HFFc6 (cell line): ENCODE measurements at places on chromosomes 6 and 20.

DNA sequence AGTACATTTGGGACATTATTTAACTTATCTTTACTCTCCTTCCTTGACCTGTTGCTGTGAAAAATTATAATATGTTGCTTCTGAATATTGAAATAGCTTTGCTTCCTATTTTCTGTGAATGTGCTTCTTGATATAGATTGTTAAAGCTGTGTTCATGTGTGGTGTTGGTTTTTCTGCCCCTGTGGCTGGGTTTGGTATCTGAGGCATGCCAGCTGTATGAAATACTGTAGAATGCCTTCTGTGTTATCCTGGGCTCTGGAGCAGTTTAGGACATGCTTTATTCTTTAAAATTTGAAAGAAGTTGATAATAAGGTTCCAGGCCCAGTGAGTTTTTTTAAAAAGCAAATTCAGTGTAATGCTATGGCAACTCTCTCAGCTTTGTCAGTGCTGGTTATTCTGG is 71.7 kb downstream of the HIVEP1 start:
- DNase-seq, result no peak

- peak; percentile 92 for DNase-seq
Observed at GRCh38 chr6:36127462-36128016, 2.8 kb upstream of the MAPK13 start.

- DNase-seq, result no peak
Observed at GRCh38 chr6:44926556-44926955, 401.6 kb upstream of the RUNX2 start.

GRCh38 chr20:58911970-58912369 is 59.5 kb downstream of the GNAS start:
- DNase-seq, result no peak

- DNase-seq, result no peak
Observed at GRCh38 chr6:98794307-98794842, 40.0 kb upstream of the POU3F2 start.

DNA sequence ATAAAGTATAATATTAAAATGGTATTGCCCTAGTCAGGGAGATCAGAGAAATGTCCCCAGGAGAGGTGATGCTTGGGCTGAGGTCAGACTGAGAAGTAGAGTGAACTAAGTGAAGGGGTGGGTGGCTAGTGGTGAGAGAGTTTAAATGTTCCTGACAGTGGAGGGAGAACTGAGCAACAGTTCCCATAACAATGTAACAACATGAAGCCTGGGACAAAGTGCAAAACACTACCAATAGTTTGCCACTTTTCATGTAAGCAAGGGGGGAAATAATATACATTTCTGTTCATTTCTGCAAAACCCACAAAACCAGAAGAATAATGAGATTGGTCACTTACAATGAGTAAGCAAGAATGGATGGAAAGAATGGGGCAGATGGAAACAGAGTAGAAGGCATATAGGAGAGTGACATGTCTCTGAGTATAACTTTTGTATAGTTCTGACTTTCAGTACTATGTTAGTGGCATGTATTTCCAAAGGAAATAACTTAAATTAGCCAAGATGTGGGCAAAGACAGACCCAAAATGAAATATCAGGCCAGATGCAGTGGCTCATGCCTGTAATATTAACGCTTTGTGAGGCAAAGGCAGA is 13.3 kb upstream of the FAXC start:
- DNase-seq, result no peak

- peak; percentile 14 for DNase-seq
Observed at GRCh38 chr6:110542311-110543024, 66.1 kb upstream of the SLC22A16 start.

DNA sequence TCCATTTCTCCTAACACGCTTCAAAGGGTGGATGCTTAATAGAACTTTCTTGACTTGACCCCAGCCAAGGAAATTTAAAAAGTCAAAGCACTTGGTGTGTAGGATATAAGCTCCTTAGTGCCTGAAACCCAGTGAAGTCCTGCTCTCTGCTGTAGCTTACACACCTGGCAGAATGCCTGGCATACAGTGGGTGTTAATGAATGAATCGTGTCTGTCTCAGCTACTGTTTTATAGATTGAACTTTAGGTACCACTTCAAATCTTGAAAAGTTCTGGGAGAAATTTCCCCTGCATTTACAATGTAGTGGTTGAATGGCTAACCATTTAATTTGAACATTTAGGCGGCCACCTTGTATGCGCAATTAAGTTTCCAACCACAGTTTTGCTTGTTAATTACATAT is 70.5 kb upstream of the ZNF217 start:
- no peak for DNase-seq

GRCh38 chr6:33983721-33984465 is 162.0 kb downstream of the GRM4 start:
- DNase-seq, result no peak

GRCh38 chr6:7723041-7723447 is 2.9 kb upstream of the BMP6 start:
- DNase-seq, result peak; percentile 64

DNA sequence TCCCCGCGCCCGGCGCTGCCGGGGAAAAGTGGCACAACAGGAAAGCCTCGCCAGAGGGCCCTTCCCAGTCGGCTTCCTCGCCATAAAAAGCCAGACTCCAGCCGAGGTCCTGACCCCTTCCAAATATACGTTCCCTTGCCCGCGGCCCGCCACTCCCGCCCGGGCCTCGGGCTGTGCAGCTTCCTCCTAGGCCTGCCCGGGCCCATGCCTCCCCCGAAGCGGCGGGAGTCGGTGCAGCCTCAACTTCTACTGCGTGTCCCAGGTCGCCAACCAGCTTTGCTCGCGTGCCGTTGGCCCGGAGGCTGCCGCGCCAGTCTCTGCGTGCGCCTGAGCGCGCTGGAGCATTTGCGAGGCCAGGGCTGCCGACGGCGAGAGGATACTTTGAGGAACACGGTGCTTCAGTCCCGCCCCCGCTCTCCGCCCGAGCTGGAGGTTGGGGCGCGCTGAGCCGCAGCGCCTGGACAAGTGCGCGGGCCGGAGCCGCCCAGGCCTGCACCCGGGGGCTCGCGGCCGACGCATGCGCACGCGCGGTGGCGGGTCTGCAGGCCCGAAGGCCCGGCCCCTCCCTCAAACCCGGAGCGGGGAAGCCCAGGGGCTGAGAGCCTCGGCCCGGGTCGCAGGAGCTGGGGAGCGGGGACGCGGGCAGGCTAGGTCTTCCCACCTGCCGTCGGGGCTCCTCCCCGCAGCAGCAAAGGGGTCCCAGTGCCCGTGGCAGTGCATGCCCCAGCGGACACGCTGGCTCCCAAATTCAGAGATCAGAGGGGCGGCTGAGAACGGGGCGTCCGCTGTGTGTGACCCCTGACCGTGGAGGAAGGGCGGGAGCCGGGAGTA is 10.2 kb downstream of the FOXC1 start:
- DNase-seq, result no peak

DNA sequence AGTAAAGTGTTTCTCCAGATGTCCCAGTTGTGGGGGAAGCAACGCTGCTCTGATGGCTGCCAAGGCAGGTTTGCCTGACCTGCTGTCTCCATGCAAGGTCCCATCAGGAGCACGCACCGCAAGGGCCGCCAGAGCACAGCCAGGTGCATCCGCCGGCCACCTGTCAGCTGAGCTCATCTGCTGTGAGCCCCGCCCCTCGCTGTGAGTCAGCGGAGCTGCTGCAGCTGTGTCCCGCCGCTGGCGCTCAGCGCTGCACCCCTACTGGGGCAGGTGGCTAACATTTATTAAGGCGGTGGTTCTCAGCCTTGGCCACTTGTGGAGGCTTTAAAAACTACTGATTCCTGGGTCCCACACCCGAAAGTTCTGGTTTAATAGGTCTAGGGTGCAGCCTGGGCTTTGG is 225.7 kb downstream of the UST start:
- no peak for DNase-seq

DNA sequence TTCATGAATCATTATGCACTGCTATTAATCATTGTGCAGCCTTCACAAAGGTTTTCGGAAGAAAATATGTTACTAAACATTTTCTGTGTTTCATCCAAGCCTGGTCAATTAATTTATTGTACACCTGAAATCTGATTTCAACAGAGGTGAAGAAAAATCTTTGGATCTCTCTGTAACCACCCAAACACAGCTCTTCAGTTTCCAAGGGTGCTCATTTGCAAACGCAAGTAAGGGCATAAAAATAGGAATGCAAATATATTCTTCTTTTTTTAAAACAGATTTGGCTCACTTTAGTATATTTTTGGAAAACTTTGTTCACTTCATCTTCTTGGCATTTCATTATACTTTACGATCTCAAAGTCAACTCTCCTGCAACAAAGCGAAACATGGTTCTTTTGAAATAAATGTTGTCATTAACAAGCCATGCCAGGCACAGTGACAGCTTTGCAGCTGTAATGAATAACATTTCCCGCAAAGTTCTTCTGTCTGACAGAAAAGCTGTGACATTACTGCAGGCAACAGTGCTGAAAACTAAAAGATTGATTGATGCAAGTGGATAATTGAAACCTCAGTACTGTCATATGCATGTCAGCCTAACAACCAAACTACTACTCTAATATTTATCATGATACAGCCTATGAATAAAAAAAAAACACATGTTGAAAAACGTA is 348.3 kb downstream of the FRK start:
- no peak for DNase-seq

- DNase-seq, result no peak
Observed at GRCh38 chr20:23193801-23194384, 107.8 kb upstream of the CD93 start.

DNA sequence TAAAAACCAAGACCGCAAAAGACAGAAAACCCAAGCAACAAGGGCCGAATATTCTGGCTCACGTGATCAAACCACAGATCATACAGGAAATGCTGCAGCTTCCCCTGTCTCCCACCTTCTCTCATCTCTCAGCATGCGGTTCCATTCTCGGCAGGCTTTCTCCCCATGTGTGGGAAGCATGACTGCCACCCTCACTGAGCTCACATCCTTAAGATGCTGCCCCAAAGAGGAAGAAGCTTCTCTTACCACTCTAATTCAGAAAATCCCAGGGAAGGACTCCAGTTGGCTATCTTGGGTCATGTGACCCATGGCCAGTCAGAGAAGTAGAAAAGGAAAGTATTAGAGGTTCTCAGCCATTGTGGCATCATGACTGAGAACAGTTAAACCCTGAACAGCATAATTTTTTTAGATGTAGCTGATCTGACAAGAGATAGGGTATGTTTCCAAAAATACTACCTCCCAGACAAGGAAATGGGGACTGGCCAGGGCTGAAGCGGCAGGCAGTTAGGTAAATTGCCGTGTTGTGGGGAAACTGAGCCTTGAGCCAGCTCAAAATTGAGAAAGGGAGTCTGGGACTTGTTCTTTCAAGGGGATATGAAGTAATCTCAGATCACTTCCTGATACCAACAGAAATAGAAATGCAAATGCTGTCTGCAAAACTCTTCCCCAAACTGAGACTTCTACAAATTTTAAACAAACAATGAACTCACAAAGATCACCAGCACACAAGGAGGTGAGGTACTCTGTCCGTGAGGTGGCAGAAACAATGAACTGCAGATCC is 37.1 kb upstream of the GRM4 start:
- no peak for DNase-seq

- no peak for DNase-seq
Observed at GRCh38 chr20:24718696-24719095, 230.4 kb upstream of the CST7 start.

DNA sequence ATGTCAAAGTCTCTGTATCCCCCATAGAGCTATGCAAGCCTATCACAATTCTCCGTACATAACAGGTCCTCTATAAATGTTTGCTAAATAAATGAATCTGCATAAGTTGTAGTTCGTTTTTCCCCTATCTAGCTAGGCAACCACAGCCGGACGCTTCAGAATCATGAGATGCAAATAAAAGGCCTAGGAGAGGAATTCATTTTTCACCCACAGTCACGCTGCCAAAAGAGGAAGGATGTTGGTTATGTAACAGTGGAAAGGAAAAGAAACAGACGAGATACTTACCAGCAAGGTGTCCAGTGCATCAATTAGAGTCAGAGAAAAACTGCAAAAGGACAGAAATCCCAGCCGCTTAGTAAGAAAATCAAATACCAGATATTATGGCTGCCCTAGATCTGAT is 2.4 kb downstream of the EDEM2 start:
- DNase-seq, result no peak

- DNase-seq, result no peak
Observed at GRCh38 chr20:57847104-57847503, 137.3 kb upstream of the PMEPA1 start.

- no peak for DNase-seq
Observed at GRCh38 chr6:79385333-79385732, 150.9 kb upstream of the HMGN3 start.

- DNase-seq, result no peak
Observed at GRCh38 chr20:7855545-7855944, 84.7 kb downstream of the HAO1 start.

GRCh38 chr6:152461556-152461955 is 175.6 kb downstream of the SYNE1 start:
- no peak for DNase-seq

DNA sequence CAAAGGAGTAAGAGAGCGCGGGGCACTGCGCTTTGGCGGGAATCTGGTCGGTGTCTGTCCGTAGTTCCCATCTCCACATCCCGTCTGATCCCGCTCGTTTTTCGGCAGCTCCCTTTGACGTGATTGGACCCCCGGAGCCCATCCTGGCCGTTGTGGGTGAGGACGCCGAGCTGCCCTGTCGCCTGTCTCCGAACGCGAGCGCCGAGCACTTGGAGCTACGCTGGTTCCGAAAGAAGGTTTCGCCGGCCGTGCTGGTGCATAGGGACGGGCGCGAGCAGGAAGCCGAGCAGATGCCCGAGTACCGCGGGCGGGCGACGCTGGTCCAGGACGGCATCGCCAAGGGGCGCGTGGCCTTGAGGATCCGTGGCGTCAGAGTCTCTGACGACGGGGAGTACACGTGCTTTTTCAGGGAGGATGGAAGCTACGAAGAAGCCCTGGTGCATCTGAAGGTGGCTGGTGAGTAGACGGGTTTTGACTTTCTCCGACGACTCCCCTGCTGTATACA is 1.4 kb downstream of the BTN1A1 start:
- DNase-seq, result no peak

- no peak for DNase-seq
Observed at GRCh38 chr6:90960324-90960723, 373.5 kb upstream of the MAP3K7 start.

- DNase-seq, result peak; percentile 67
Observed at GRCh38 chr6:87274660-87275274, 47.6 kb upstream of the SMIM8 start.

- DNase-seq, result peak; percentile 55
Observed at GRCh38 chr6:159217595-159218275, 48.5 kb downstream of the FNDC1 start.

GRCh38 chr6:21887231-21888185 is 294.0 kb downstream of the SOX4 start:
- DNase-seq, result peak; percentile 5

DNA sequence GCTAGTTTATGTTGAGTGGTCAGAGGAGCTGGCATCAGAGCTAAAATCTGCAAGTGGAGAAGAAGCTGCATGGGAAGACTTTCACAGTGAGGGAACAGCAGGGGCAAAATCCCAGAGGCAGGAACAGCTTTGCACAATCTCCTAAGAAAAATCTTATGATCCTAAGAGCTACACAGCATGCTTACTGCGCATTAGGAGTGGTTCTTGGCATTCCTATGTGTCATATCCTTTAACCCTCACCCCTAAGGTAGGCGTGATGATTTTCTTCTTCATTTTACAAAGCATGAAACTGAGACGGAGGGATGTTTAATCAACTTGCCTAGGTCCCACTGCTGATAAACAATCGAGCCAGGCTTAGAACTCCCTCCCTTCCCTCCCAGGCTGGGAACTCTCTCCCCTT is 313.6 kb upstream of the SULF2 start:
- no peak for DNase-seq

GRCh38 chr6:7763881-7764280 is 38.0 kb downstream of the BMP6 start:
- DNase-seq, result no peak
